ENCODE measurements at places on chromosomes 5 and 9. TPM values are rescaled to one million over a fixed set of nuclear protein-coding genes. Genes with fewer than 3 reads are reported as not detected.
A peak's percentile ranks its signal among the peaks of the same experiment; 100 is the strongest.

Gene PCDHGA12
- total RNA-seq: 0.10 TPM

Gene PCDHGA5
- total RNA-seq: not detected

Gene SLCO6A1
- not detected for total RNA-seq

Gene TLR4
- total RNA-seq: 0.07 TPM

Gene FOXD4L4
- total RNA-seq: not detected

Gene MELK
- 71.4 TPM for total RNA-seq

Gene ZDHHC11B
- 0.07 TPM for total RNA-seq

- DNase-seq: no peak
These were observed 49.6 kb downstream of the ELL2 start for GRCh38 chr5:95912029-95912428.

GRCh38 chr5:172595596-172596455 lies 45.2 kb upstream of the NEURL1B start:
- no peak for DNase-seq

DNA sequence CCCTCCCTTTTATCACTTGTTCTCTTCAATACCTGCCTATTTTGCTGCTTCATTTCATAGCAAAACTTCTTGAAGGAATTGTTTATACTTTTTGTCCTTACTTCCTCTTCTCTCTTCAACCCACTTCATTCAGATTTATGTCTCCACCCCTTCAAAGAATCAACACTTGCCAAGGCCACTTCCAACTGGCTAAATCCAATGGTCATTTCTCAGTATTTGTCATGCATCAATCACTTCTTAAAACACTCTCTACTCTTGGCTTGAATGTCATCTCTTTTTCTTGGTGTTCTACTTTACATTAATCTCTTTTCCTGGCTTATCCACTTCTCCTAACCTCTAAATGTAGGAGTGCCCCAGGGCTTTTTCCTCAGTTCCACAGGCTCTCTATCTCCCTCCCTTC lies 8.3 kb upstream of the FCHO2 start:
- DNase-seq: no peak

GRCh38 chr9:130107234-130107861 lies 53.6 kb downstream of the GPR107 start:
- DNase-seq: peak; percentile 82

DNA sequence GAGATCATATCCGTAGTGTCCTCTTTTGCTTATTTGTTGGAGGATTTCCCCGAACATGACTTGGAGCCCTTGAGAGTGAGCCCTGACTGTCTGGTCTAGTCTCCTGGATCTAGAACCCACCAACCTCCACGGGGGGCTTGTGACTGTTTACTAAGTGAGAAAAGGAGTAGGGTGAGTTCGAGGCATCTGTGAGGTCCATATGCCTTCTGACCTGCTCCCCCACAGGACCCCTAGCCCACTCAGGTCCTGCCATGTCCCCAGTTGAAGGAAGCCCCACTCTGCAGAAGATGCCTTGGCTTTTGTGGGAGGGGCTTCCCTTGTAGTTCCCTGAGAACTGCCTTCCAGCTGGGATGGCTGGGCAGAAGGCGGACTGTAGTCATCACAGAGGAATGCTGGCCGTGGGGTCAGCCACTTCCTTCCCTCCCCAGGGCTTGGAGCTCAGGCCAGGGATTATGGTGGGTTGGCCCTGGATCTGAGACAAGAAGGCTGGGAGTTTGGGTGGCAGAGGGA lies 7.0 kb upstream of the IRF1 start:
- peak; percentile 44 for DNase-seq

DNA sequence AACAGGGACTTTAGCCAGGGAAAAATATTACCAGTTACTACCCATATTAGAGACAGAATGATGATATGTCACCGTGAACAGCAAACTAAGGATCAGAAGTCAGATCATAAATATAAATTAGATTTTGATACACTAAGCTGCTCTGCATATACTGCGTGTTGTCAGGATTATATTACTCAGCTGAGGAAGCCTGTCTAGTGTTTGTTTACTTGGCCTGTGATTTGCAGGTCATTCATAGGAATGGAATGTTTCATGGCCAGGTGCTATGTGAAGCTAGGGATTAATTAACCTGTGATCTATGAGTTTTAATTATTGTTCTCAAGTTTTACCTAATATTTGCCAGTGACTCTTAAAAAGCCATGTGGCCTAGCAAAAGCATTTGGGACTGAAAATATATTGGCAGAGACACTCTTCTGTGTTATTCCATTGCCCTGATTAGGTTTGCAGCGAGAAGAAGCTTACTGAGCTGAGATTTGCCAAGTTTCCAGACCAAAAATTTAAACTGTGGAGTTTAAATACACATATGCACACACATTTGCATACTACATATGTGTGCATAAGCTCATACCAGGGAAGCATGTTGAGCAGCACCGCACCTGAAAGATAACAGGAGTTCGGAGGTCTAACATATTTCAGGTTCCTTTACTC lies 496.3 kb upstream of the GRIA1 start:
- no peak for DNase-seq

DNA sequence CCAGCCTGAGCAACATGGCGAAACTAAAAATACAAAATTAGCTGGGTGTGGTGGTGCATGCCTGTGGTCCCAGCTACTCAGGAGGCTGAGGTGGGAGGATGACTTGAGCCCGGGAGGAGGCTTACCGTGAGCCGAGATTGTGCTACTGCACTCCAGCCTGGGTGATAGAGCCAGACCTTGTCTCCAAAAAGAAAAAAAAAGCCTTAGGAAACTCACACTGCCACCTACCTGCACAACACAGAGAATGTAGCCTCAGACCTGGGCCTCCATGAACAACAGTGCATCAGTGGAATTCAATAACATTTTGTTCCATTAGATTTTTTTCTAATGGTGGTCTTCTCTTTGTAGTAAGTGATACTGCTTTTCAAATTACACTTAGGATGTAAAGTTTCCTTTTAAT lies 63.8 kb upstream of the RARS1 start:
- DNase-seq: peak; percentile 62

DNA sequence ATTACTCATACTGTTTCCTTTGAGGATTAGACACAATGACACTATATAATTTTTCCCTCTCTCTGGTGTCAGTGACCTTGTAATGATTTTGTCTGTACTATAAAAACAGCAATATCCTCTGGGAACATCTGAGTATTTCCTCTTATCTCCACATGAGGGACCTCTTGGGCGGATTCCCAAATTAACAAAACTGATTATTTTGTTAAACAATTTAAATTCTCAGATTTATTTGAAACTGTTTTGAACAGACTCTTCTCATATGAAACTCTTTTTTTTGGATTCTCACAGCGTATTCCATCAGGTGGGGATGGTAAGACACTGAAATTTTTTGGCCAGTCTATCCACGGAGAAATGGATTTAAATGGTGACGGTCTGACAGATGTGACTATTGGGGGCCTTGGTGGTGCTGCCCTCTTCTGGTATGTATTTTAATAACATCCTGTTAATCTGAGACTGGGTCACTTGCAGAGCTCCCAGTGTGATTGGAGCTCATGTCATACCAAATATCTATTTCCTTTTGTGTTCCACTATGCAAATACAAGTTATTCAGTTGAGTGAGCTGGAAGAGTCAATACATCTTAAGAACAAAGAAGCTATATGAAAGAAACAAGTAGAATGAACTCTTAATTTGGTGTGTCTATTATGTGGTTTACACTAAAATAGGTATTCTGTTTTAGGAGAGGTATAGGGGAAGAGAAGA lies 73.8 kb upstream of the ITGA2 start:
- DNase-seq: peak; percentile 14

DNA sequence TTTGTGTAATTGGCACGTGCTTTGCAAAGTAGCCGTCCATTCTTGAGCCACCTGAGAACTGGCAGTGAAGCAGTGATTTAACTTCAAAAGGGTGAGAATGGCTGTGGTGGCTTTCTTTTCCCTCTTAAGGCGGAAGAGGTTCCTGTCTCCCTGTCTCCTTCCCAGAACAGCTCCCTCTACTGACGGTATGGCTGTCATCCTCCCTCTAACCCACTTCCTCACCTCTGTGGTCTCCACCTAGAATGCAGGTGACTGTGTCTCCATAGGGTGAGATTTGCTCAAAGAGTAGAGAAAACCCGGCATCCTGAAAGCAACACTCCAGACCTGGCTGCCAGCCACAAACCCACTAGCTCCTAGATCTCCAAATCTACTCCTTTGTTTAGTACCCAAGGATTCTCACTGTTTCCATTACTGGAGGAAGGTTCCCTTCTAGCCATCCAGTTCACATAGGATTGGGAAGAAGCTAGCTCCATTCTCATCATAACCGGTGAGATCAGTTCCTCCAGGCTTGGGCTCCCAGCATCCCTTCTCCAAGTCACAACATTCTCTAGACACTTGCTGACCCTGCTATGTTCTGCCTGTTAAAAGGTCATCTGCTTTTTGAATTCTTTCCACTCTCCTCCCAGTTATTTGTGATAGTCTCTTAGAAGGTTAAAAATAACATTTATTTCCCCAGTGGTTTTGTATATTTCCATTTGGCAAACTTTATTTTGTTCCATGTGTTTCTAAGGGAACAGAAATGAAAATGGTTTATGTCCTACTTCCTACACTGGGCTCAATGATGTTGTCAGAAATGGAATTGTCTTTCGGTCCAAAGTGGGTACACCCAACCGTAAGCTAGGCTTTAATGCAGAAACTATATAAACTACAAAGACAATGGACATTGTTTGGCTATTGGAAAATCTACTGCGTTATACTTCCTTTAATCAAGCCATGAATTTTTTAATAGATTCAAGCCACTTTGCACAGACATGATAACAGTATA lies 269.4 kb downstream of the CWC27 start:
- peak; percentile 75 for DNase-seq

DNA sequence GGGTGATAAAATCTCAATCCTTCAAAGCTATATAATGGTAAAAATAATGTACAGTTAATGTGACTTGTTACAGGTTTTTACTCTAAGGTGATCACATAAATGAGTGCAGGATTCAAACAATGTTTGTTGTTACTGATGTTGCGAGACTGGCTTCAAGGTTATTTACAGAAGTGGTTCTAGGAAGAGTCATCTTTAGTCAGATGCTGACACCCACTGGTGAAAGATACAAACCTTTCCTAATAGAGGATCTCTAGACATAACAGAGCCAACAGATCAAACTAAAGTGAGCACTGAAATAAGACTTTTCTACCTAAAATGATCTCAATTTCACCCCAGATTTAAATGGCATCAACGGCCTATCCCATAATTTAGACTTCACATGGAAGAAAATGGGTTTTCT lies 20.2 kb downstream of the ARSB start:
- DNase-seq: no peak

DNA sequence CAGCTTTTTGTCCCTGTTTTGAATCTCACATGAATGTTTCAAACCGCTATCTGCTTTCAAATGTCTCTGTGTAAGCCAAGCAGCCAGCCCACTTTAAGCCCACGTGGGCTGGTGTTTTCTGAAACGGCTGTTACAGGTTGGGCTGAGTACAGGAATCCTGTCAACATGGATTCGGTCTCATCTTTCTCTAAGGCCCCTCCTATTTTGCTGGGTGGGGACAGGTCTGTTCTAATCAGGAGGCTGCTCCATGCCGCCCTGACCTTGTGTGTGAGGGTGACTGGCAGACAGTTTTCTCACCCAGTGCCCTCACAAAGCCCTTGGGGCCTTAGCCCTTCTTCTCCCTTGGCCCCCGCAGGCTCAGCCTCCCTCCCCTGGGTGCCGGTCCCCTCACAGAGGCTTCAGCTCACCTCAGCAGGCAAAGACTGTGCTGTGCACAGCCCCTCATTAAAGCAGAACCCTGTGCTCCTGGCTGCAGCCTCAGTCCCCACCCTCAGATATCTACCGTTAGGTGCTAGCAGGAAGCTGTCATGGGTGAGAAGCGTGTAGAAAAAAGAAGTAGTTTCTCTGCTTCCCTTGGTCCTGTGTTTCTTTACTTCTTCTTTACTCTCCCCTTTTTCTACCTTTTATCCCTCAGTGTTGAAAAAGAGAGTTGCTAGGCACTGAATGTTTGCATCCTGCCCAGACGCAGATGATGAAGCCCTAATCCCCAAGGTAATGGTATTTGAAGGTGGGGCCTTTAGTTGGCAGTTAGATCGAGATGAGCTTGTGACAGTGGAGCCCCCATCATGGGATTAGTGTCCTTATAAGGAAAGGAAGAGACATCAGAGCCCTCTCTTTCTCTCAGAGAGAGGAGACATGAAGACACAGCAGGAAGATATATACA lies 205.7 kb downstream of the ADAMTS12 start:
- peak; percentile 32 for DNase-seq

GRCh38 chr5:141681695-141682641 lies at the start of gene ARAP3:
TSS of gene ARAP3 (minus strand) at chr5:141682230. CDS start at chr5:141680486, 1,744 bp downstream.
- DNase-seq: peak; percentile 95

- no peak for DNase-seq
These were observed 44.0 kb downstream of the GALNT10 start for GRCh38 chr5:154234551-154234950.

GRCh38 chr9:71895117-71895516 lies 15.9 kb downstream of the ABHD17B start:
- DNase-seq: no peak

DNA sequence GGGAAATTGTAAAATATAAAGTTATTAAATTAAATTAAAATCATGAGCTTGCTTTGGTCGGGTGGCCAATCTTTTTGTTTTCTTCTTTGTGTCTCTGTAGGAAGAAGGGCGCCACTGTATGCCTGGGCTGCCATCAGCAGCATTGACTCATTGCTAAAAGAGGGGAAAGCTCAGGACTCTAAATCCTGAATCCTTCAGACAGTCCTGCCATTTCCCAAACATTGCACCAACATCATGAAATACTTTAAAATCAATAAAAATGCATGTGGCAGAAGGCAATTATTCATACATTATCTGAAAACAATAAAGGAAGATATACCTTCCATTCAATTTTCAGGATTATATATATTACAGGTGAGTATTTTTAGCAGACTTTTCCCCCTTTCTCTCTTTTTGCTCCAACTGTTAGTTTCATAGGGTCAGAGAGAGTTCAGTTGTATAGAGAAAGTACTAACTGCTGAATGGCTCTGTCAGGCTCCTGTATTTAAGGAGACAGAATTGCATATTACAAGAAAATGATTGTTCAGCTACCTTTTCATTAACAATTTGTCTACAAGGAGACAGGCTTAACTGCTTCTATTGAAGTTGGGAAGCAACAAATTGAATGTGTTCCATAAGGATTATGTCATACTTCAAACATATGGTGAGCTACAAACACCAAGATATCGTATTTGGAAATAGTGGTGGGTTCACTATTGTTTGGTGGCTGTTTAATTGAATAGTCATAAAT lies 95.7 kb downstream of the ATPSCKMT start:
- no peak for DNase-seq

DNA sequence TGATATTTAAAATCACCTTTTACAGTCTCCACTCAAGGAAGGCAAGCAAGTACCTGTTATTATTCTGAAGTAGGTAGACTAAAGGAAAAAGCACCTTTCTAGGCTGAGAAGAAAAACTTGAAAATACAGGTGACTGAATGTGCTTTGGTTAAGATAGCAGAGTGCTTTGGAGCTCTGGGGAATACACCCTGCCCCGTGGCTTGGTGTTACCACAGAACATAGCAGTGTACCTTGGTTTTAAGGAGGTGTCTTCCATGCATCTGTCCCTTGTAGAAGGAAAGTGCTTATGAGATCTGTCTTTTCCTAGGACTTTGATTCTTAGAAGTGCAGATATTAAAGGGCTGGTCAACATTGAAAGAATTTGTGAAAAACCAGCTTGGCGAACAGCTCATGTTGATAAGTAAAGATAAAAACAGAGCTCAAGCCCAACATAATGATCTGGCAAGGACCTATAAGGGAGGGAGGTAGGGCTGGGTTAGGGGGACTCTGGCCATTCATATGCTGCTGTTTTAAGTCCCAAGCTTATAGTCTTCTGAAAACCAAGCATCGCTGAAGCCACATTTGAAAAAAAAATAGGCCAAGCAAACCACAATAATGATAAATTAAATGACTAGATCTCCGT lies 66.8 kb downstream of the ZNF608 start:
- no peak for DNase-seq

GRCh38 chr9:2227144-2227867 lies 212.2 kb downstream of the SMARCA2 start:
- DNase-seq: no peak
